NCI-H1048 (cell line): ENCODE measurements at places on chromosomes 5 and 9.

- DNase-seq: no peak
These were observed 124.4 kb upstream of the NMUR2 start for GRCh38 chr5:152529440-152529839.

DNA sequence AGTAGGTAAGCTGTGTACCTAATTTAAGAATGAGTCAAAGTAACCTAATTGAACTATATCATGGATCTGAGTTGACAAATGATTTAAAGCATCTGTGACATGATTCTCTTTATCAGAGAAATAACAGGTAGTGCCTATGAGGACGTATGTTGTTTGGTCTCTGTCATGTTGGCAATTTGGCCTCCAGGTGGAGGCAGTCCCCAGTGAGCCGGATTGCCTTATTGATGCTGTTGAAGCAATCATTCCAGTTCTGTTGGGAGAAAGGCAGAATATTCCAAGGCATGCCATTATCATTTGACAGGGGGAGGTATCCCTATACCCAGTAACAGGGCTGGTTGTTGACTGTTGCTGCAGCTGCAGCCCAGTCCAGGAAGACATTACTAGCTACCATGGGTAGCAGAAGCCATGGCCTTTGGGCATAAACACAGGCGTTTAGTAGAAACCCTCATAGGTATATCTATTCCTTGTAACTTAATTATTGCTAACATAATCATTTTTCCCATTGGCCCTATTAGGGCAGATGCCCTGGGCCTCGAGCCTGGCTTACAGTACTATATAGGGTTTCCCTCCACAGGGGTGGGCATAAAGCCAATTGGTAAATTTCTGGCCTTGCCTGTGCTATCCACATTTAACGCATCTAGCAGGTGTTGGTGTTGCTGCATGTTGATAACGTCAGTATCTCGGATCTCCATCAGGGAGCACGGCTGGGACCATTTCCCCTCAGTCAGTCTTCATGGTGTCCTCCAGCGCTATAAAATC is 12.2 kb upstream of the SLC22A4 start:
- DNase-seq: no peak

DNA sequence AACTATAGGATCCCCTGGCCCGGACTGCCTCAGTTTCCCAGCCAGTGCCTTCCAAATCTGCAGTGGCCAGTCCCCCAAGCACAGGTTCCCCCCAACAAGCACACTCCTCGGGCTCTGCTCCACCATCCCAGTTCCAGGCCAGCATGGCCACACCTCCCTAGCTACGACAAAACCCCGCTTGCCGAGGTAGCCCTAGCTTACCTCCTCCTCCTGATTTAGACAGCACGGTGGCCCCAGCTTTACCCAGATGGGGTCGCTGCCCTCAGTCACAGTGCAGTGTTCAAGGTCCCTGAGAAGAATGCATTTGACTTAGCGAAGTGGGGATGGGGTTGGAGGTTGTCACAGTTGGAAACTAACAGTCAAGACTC is 40.8 kb upstream of the GARNL3 start:
- DNase-seq: no peak

- no peak for DNase-seq
These were observed 12.3 kb downstream of the RXRA start for GRCh38 chr9:134338394-134339182.

DNA sequence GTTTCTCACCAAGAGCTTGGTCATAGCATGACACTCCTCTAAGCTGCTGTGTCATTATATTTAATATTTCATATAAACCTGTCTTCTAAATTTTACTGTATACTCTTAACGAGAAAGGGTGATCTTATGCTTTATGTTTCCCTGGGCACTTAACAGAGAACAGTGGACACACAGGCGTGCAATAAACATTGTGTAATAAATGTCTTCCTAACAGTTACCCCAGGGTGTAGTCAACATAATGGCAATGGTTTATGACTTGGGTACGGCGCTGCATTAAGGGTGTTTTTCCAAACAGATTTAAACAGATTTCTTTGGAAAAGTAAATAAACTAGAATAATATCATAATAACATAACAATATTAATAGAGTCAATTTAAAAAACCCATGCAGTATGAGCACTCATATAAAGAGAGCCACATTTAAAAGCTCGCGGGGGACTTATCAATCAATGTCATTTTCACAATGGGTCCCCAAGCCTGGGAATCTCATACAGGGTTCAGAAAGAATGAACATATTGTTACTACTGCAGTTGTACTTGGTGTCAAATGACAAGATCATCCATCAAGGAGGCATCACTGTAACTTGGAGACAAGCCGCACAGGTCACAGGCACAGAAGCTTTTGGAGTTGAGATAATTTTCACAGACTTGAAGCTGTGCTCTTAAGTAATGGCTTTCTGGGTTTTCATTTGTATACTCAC is 376.4 kb downstream of the CTNND2 start:
- DNase-seq: no peak
